ENCODE measurements at places on chromosomes 16 and 17. TPM values are rescaled to one million over a fixed set of nuclear protein-coding genes. Genes with fewer than 3 reads are reported as not detected.

DNA sequence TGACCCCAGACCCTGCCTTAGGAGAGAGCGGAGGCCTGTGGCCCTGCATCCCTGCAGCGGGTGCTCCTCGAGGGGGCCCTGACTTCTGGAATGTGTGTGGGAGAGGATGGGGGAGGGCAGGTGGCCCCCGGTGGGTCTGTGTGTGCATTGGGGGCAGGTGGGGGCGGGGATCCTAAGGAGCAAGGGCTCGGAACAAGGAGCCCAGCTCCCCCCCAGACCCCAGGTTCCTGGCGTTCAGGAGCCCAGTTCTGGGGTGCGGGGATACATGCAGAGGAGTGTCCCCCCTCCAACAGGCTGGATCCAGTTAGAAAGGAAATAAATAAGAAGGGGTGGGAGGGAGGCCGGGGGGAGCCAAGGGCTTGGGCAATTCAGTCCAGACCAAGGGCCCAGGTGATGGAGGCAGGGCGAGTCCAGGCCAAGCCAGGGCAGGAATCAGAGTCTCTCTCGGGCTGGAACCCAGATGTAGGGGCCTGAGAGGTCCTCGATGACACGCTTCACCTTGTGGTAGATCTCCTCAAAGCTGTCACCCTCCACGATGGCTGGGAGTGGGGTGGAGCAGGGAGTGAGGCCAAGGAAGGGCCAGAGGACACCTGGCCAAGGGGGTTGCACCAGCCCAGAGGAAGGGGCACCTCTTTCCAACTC lies 11.2 kb upstream of the ASGR1 start:
- no peak for ATAC-seq

DNA sequence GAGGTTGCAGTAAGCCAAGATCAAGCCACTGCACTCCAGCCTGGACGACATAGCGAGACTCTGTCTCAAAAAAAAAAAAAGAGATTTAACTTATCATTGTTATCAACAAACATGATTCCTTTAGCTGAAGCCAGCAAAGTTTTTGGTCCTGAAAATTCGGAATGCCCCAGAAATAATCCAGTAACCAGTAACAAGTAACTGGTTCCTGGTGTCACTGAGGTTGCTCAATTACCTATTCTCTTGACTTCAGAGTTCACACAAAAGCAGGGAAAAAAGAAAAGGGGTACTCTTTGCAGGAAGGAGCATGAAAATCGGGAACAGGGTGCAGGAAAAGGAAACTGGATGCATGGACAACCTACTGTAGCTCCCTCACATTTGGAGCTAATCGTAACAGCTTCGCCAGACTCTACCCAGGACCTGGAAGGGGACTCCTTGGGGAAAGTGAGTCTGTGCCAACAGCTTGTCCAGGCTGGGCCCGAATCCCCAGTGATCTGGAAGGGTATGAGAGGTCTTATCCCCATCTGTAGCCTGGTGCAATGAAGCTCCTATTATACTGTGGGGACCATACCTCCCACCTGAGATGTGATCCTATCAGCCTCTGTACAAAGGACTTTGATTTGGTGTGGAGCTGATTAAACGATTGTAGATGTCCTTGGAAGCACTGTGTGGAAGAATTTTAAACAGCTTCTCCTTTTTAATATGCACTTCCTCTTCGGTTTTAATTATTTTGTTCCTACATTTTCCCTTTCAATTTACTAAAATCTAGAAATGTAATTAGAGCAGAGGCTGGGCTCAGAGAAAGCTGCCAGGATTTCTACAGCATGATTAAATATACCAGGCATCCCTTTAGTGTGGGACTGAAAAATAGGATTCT lies 3.4 kb upstream of the SPOP start:
- ATAC-seq = no peak

GRCh38 chr16:55297062-55297909 lies 26.7 kb upstream of the IRX6 start:
- ATAC-seq = no peak

Gene MLLT6
- 395 TPM for total RNA-seq
